ENCODE measurements at places on chromosomes 2 and 18.
A peak's percentile ranks its signal among the peaks of the same experiment; 100 is the strongest.

- no peak for DNase-seq
Measured at GRCh38 chr2:20448246-20448976, 1.5 kb downstream of the RHOB start.

GRCh38 chr2:86592547-86593230, 29.4 kb upstream of the CHMP3 start:
- DNase-seq, result no peak

GRCh38 chr18:38174594-38174993, 609.0 kb upstream of the CELF4 start:
- no peak for DNase-seq

GRCh38 chr2:170180031-170180566, 2.2 kb downstream of the MYO3B start:
- DNase-seq, result no peak

DNA sequence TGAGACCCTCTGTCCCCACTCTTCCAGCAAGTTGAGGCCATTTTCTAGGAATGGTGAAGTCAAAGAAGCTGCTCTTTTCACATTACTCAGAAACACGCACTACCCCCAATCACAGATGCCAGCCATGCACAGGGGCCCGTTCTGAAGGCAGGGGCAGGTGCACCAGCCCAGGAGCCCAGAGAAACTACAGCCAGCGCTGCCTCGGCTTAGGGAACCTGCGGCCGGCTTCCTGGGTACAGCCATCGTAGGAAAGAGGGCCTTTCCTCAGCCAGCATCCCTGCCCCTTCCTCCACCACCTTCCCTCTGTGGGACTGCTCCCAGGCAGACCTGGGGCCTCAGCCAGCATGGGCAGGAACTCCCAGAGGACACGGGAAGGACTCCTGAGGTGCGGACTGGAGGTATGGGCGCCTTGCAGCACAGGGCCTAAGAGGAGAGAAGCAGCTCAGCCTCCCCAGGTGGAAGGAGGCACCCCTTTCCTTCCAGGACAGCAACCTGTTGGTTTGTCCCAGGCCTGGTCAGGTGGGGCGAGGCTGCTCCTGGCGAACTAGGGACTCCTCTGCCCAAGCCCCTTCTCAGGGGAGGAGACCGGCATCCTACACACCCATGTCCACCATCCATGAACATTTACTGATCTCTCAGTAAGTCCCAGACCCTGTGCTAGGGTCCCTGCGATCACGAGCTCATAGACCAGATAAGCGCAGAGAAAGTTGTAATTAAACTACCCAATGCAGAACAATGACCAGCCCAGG, 99.0 kb upstream of the ID2 start:
- no peak for DNase-seq

- no peak for DNase-seq
Measured at GRCh38 chr2:162344617-162344950, 652 bp downstream of the GCA start.

- DNase-seq, result no peak
Measured at GRCh38 chr2:36507408-36507812, 90.6 kb downstream of the FEZ2 start.

GRCh38 chr2:41709702-41710599, 337.9 kb upstream of the PKDCC start:
- no peak for DNase-seq

- no peak for DNase-seq
Measured at GRCh38 chr2:130842770-130843169, 6.1 kb downstream of the ARHGEF4 start.

- no peak for DNase-seq
Measured at GRCh38 chr2:217520356-217521010, 482.3 kb downstream of the TNS1 start.

- DNase-seq, result no peak
Measured at GRCh38 chr2:234990300-234990699, 38.5 kb downstream of the SH3BP4 start.

GRCh38 chr2:98869272-98869641, 66.8 kb downstream of the CRACDL start:
- DNase-seq, result peak; percentile 6
